NCI-H2081 treated with DMSO at 0.1 percent for 48 hours (cell line): ENCODE measurements at places on chromosomes 13 and 19.

DNA sequence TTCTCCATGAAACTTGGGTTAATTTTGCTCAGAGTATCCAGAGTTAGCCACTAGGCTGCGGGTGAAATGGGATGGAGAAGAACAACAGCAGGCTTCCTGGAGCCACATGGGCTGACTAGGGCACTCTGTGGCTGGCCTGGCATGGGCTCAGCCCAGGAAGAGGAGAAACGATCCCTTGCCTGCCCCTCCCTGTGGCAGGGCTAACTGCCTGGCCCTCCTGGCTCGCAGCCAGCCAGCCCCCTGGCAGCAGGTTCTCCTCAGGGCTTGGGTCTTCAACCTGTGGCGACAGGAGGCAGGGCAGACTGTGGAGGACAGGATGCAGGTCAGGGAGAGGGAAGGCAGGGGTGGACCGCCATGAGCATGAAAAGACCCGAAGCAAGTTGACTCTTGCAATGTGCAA, 78.7 kb upstream of the GPR183 start:
- DNase-seq, result no peak

GRCh38 chr13:50609011-50609410, 234.5 kb downstream of the DLEU7 start:
- no peak for DNase-seq

GRCh38 chr19:19385131-19385895, 20.2 kb upstream of the GATAD2A start:
- DNase-seq, result peak; percentile 95

GRCh38 chr19:44303320-44303719, 1.5 kb downstream of the ZNF235 start:
- DNase-seq, result no peak

DNA sequence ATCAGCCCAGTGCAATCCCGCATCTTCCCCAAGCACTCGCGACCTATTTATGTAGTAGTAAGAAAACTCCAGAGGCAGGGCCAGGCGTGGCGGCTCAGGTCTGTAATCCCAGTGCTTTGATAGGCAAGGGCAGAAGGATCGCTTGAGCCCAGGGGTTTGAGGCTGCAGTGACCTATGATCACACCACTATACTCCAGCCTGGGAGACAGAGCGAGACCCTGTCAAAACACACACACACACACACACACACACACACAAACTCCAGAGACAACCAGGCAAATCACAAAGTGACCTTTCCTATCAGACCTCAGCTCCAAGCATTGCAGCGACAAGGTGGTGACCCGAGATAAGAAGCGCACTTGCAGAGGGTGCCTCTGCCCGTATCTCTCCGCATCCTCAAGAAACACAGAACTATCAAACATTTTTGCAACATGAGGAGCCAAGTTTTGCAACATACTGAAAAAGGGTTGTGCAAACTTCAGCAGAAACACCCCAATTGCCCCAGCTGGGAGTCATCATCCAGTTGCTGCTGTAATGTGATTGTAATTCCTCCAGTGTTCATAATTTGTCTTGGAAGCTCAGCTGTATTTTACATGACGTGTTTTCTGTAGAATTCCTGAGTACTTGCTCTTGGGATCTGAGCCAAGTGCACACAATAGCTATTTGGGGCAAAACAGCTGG, 8.7 kb upstream of the KLF2 start:
- DNase-seq, result no peak

DNA sequence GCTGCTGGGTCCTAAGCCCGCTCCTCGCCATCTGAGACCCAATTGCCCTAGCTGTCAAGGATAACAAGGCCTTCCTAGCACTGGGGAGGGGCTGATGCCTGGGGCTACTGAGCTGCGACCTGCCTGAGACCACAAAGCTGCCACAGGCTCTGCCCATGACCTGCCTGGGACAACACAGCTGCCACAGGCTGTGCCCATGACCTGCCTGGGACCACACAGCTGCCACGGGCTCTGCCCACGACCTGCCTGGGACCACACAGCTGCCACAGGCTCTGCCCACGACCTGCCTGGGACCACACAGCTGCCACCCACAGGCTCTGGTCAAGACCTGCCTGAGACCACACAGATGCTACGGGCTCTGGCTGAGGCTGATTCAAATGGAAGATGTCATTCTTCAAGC, 54.8 kb downstream of the EPS15L1 start:
- no peak for DNase-seq
